CD4-positive, alpha-beta T cell treated with Interleukin-6 at 100 ng/mL for 8 hours (primary cell): ENCODE measurements at places on chromosomes 2 and 18.

DNA sequence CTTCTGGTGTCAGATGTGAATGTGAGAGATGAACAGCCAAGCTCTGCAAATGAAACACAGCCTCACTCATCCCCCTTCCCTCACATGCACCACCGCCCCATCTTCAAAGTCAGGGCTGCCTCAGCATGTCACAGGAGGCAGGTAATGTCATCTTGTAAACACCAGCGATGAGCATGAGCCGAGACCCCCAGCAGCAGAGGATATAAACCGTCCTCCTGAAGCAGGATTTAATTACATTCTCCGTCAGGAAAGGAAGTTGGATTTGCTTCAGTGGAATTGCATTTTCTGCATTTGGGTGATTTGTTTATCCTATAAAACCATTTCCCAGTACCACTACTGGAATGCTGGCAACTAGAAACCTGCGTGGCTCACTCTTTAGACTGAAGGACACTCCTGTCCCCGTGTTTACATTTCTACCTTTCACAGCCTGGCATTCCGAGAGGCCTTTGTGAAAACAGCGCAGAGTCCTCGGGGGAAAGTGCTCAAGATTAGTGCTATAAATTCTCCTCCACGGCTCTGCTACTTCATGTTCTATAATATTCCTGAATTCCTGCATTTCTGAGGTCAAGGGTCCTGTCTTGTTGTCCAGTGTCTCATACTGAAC lies 619.2 kb downstream of the IRS1 start:
- DNase-seq = no peak

- DNase-seq = no peak
These were observed 636.2 kb upstream of the CHAC2 start for GRCh38 chr2:53131416-53131815.

- DNase-seq = no peak
These were observed 21.0 kb upstream of the SEMA4C start for GRCh38 chr2:96890726-96891385.

DNA sequence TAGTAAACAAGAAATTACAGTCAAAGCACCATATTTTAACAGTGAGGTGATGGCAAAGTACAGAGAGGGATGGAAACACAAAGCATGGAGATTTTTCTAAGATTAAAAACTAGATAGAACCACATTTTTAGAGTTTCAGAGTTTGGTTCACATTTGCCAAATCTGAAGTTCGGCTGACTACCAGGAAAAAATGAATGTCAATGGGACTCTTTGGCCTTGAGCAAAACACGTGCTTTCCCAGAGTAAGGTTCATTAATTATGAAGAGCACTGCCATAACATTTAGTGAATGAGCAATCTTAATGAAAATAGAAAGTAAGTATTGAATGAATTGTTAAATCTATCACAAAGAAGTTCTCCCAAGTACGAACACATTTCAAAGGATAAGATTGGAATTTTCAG lies 571.2 kb upstream of the VRK2 start:
- DNase-seq = no peak

DNA sequence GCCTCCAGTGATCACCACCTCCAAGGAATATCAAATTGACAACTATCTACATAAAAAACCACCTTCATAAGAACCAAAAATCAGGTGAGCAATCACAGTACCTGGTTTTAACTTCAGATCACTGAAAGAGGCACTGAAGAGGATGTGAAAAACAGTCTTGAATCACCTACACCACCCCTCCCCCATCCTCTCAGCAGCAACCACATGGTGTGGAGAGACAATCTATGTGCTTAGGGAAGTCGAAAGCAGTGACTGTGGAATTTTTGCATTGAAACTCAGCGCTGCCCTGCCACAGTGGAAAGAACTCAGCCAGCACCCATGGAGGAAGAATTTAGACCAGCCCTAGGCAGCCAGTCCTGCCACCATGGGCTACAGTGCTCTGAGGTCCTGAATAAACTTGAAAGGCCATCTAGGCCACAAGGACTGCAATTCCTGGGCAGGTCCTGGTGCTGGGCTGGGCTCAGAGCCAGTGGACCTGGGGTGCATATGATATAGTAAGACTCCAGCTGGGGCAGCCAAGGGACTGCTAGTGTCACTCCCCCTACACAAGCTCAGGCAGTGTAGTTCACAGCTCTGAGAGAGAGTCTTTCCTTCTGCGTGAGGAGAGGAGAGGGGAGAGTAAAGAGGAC lies 75.6 kb downstream of the ATL2 start:
- no peak for DNase-seq

DNA sequence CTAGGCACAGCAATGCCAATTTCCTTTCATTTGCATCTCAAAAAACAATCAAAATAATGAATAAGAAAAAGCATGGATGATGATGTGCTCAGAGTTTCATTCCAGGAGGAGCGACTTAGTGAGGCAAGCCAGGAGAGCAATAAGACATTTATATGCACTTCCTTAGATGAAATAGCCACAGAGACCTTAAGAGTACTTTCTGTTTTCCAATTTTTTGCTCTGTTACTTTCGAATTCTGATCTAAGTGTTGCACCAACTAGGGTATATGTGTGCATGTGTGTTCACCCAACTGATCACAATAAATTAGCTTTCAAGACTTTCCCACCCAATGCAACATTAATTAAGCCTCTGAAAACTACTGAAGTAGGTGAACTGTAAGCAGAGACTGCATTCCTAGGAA lies 709 bp downstream of the RAB27B start:
- no peak for DNase-seq

DNA sequence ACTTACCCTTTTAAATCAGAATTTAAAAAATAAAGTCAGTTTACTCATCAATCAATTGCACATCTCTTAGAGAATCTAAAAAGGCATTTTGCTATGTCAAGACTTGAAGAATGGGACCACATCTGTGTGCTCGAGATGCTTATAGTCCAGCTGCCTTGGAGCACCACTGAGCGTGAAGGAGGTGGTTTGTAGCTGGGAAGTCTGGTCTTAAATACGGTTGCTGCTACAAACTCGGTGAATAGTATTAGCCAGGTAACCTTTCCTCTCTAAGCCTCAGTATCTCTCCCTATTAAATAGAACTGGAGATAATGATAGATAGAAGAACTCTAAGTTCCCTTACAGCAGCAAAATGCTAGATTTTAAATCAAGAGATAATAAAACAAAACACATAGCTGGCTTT lies 289.7 kb downstream of the TRIB2 start:
- DNase-seq = no peak

DNA sequence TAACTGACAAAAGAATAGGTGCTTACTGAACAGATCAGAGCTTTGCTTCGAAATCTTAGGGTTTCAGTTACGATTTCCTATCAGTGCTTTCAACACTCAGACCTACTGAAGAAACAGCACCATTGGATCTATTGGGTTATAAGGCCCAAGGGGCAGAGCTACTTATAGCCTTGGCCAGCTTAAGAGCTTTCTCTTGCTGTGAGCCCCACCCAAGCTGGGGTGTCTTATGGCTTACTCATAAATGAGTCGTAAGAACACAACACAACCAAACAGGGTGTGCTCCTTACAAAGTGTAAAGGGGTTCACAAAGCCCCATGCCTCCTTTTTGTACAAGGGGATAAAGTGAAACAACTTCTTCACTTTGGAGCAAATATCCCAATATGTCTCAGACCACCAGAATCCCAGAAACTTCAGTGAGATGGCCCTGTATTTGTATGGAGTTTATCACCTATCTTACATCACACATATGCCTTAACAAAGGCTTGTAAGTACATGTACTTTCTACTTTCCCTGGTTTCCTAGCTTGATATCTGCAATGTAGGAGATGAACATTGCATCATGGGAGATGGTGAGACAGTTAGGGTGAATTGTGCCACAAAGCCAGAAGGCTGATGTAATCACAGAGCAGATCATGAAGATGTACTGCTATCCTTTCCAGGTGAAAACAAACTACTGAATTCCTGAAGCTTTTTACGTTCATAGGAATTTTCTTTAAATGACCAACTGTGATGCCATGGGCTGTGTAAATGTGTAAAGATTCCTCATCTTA lies 115.5 kb upstream of the GLI2 start:
- DNase-seq = no peak

DNA sequence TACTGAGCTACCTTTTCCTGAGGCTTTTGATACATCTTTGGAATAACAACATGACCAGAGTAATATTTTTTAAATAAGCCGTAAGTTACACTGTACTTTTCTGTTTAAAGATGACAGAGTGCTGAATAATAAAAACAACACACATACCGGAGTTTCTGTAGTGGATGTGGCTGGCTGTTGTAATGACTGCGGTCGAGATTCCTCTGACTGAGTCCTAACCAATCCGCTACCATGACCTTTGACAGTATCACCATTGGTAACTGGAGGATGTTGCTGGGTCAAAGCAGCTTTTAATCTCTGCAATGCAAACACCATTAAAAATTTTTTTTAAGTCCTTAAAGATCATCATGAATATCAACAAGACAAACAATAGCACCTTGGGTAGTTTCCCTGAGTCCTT lies 70.7 kb downstream of the ATF2 start:
- DNase-seq = no peak

GRCh38 chr2:182266909-182267308 lies 159.9 kb downstream of the PDE1A start:
- DNase-seq = no peak

- DNase-seq = no peak
These were observed 3.0 kb upstream of the HS1BP3 start for GRCh38 chr2:20653695-20654534.

DNA sequence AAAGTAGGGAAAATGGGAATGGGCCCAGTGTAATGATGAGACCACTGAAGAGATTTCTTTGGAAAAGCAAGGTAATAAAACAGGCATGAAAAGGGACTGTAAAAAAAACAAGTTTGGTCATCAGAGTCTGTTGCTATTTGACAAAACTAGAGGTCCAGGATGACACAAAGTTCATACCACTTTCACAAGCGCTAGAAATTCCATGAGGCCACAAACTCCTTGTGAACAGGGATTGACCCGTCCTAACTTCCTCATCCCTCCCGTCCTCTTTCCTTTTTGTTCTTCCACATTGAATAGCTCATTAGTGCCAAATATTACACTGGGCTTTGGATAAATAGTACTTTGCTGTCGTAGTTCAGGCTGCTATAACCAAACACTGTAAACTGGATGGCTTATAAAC lies 188.8 kb upstream of the EPC2 start:
- no peak for DNase-seq

GRCh38 chr2:170221317-170222288 lies 43.7 kb downstream of the MYO3B start:
- no peak for DNase-seq

DNA sequence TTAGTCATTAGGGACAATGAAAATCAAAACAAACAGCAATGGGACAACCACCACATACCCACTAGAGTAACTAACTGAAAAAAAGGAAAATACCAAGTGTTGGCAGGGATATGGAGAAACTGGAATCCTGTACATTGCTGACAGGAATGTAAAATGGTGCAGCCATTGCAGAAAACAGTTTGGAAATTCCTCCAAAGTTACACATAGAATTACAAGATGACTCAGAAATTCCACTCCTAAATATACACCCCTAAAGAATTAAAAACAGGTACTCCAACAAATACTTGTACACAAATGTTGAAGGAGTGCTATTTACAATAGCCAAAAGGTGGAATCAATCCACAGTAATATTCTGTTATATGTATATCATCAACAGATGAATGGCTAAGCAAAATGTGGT lies 110.9 kb downstream of the ROCK1 start:
- no peak for DNase-seq

- DNase-seq = no peak
These were observed 146.6 kb upstream of the REV1 start for GRCh38 chr2:99636144-99637034.

GRCh38 chr2:231854616-231855125 lies 68.4 kb downstream of the COPS7B start:
- DNase-seq = no peak

GRCh38 chr18:58529714-58530354 lies 99.1 kb downstream of the ALPK2 start:
- DNase-seq = peak; percentile 60

GRCh38 chr2:120445449-120446143 lies 99.7 kb downstream of the INHBB start:
- no peak for DNase-seq

- no peak for DNase-seq
These were observed 31.4 kb downstream of the CAPN13 start for GRCh38 chr2:30775833-30776232.

GRCh38 chr2:26970928-26971627 lies 641 bp downstream of the MAPRE3 start:
- DNase-seq = no peak

- DNase-seq = no peak
These were observed 2.0 kb downstream of the SLC14A2 start for GRCh38 chr18:45617284-45617683.

GRCh38 chr2:215594766-215595165 lies 158.9 kb upstream of the FN1 start:
- DNase-seq = no peak

DNA sequence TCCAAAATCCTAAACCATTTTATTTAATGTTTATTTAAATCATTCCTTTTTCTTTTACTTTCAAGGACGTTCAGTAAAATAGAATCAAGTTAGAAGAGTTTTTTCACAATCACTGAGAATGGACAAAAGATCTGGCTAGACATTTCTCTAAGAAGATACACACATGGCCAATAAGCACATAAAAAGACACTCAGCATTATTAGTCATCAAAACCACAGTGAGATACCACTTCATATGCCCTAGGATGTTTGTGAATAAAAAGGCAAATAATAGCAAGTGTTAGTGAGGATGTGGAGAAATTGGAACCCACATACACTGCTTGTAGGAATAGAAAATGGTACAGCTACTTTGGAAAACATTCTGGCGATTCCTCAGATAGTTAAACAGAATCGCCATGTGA lies 76.1 kb downstream of the RHBDD1 start:
- no peak for DNase-seq

DNA sequence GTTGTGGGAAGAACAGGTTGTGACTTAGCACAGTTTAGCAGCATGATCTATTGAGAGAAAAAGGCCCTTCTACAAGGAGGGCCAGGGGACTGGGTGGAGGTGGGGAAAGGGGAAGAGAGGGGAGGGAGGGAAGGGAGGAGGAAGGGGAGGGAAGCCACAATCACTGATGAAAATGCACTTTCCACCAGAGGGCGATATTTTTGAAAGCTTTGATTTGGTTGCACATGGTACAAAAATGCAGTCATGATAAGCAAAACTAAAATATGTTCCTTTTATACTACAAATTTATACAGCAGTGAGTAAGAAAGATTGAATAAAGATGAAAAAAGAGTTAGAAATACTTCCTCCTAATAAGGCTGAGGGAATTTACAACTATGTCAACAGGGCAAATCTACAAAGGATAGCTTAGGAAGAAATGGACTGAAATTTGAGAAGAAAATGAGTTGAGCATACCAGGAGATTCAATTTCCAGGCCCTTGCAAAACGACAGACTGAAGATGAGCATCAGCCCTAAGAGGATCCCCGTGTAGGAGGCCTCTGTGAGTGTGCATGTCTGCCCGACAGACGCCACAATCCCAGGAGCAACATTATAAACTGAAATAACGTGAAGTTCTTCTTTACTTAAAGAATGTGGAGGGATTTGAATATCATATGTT lies 17.2 kb downstream of the SH3YL1 start:
- DNase-seq = peak; percentile 54

GRCh38 chr18:22173928-22174301 lies 4.5 kb downstream of the GATA6 start:
- DNase-seq = no peak
